ENCODE measurements at places on chromosomes 4 and X.
A peak's percentile ranks its signal among the peaks of the same experiment; 100 is the strongest.

GRCh38 chrX:115892787-115893671 lies 277.5 kb upstream of the AGTR2 start:
- DNase-seq = peak; percentile 80

DNA sequence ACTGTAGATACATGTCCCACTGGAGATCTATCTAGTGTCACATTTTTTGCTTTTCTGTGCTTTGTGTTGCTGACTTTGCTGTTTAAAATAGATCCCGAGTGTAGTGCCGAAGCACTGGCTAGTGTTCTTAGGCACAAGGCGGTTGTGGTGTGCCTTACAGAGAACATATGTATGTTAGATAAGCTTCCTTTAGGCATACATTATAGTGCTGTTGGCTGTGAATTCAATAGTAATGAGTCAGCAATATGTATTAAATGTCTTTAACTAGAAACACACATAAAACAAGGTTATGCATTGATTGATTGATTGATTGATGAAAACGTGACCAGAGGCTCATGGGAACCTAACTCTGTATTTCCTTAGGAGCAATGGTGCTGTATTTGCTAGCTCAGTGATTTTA lies 56.2 kb downstream of the COX7B2 start:
- DNase-seq = no peak

DNA sequence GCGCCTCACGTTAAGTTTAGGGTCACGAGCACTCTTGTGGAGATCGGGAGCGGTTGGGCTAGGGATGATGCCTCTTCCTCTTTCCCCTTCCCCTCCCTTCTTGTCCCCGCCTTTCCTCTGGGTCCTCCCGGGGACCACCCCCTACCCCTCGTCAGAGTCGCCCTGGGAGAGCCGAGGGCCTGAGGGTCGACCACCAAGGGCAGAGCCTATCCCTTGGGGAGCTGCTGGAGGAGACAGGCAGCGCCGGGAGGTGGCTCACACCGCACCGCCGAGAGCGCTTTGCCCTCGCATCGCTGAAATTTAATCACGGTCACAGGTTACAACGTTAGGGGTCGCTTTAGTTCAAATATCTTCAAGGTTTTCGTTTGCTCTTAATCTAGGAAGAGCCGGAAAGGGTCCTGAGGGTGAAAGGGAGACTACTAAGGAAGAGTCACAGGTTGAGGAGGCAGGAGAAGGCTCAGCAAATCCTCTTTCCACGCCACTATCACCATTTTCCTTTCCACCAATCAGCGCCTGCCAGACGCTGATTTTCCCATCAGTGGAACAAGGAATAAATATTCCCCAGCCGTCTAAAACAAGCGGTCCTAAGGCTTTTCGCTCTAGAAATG lies 528 bp upstream of the SNCA start:
- DNase-seq = peak; percentile 55

DNA sequence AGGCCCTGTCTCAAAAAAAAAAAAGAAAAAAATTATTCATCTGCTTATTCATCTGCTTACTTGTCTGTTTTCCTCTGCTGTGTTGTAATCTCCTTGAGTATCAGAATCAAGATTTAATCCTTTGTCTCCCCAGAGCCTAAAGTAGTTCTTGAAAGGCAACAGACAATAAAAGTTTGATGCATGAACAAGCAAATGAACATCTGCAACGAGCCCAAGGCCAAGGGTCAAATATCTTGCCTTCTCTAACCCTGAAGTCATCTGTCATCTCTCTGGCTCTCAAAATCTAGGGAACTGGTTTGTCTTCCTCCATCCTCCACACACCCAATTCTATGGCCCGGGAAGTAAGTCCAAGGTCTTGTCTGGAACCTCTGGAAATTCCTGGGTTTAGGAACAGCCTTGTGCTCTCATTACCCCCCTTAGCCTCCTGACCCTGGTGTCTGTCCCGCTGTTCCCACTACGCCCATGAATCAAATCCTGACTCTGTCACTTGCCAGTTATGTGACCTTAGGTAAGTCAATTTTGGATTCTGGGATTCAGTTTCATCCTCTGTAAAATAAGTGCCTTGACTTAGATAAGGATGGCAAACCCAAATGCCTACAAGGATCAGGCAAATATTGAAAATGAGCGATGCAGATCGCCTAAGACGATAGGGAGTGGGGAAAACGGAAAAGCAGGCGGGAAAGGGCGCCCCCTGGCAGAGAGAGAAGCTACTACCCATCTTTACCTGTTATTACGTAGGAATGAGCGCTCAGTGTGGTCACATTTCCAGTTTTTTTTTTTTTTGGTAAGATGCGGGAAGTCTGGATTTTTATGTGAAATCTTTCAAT lies 102.7 kb upstream of the DHX15 start:
- DNase-seq = peak; percentile 29

DNA sequence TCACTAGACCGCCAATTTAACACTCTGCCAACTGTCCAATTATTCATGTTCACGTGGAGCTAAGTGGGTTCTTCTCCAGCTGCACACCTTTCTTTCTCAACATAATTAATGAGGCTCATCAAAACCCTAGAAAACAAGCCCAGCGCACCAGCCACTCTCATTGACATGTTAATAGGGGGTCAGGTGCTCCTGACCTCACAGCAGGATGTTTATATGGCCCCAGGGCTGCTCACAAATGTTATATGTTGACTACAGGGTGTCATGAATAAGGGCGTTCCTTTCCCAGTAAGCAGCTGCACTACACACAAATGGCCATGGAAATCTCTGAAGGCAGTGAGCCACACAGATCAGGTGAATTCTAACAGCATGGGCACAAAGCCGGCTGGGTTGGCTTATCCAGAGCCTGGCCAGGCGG lies 209.8 kb downstream of the MGST2 start:
- no peak for DNase-seq

- peak; percentile 17 for DNase-seq
These were observed 34.4 kb downstream of the HPF1 start for GRCh38 chr4:169723207-169723965.

GRCh38 chrX:9367421-9367820 lies 97.4 kb upstream of the TBL1X start:
- no peak for DNase-seq

- DNase-seq = no peak
These were observed 108.3 kb upstream of the TAPT1 start for GRCh38 chr4:16334601-16335000.

- DNase-seq = peak; percentile 42
These were observed 54.5 kb downstream of the RAB40A start for GRCh38 chrX:103464774-103465117.

GRCh38 chr4:182680234-182680653 lies 236.9 kb downstream of the DCTD start:
- DNase-seq = peak; percentile 19

GRCh38 chrX:72003811-72004750 lies 93.4 kb downstream of the NHSL2 start:
- no peak for DNase-seq

- no peak for DNase-seq
These were observed 2706.8 kb downstream of the ARAP2 start for GRCh38 chr4:33537527-33537926.

GRCh38 chr4:100894339-100894870 lies 376.6 kb upstream of the EMCN start:
- DNase-seq = no peak

GRCh38 chrX:152403515-152403914 lies 47.6 kb downstream of the GABRA3 start:
- no peak for DNase-seq

GRCh38 chrX:68199062-68199848 lies 234.0 kb downstream of the OPHN1 start:
- no peak for DNase-seq

- no peak for DNase-seq
These were observed 12.7 kb downstream of the G3BP2 start for GRCh38 chr4:75660491-75660890.

DNA sequence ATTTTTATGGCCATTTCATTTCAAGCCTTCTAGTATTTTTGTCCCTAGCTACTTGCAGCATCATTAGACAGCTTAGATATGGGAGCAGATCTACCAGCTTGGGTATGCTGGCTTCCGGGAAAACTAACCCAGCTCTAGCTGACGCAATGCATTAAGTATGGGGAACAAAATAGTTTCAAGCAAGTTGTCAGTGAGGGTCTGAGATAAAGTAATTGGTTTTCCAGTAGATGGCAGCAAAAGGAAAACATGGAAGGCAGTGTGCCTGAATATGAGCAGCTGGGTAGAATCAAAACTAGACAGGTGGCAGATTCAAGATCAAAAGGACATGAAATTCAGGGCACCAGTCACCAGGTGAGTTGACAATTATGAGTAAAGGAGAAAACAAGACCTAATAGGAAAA lies 340.9 kb upstream of the CTSO start:
- DNase-seq = no peak

- no peak for DNase-seq
These were observed 499 bp upstream of the NFXL1 start for GRCh38 chr4:47914926-47915237.

- DNase-seq = no peak
These were observed 88.6 kb downstream of the SLC9A7 start for GRCh38 chrX:46670316-46670715.

DNA sequence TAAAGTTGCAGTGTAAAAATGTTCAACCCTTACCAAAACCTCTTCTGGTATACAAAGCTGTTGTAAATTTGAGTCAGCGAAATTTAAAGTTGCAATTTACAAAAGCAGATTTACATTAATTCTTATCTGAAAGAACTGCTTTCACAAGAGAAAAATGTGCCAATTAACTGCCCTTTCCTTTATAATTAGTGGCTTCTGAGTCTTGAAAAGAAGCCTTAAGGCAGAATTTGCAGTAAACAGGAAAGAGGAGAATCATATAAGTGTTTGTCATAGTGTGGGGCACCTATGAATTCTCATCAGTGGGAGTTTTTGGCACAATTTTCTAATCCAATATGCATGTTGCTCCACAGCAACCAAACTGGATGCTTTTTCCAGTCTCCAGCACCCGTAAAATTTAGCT lies 125.3 kb upstream of the GABRG1 start:
- DNase-seq = no peak

DNA sequence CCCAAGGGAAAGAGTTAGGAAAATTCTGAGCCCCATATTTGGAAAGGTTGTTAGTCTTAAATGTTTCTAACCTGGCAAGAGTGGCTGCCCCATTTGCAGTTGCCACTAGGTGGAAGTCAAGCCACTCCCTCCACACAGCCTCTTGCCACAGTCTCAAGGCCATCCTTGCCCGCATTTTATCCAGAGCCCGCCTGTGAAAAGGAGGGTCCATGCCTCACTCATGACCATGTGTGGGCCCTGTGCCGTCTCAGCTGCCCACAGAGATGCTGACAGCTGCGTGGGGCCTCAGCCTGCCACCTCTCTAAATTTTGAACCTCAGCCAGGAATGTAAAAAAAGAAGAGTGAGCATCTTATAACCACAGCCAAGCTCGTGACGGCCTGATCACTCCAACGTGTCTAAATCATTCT lies 201.5 kb upstream of the FAM241A start:
- DNase-seq = no peak

- DNase-seq = no peak
These were observed 39.4 kb downstream of the SAT1 start for GRCh38 chrX:23822397-23822796.

DNA sequence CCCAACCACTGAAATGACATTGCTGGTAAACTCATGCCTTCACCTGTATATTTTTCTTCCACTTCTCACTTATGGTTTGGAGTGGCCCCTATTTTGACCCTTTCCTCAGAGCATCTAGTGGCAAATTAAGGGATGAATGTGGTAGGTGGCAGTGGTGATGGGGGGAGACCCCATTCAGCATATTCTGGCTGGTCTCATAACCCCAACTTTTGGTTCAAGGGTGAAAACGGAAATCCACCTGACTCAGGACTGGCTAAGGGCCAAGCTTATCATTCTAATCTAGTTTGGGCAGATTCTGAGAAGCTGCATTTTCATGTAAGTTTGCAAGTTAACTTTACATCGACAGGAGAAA lies 47.0 kb upstream of the NSUN7 start:
- no peak for DNase-seq

GRCh38 chrX:134949271-134949670 lies 41.5 kb upstream of the SMIM10 start:
- no peak for DNase-seq

GRCh38 chr4:41346306-41347061 lies 89.8 kb downstream of the UCHL1 start:
- no peak for DNase-seq

GRCh38 chrX:54509400-54509799 lies 13.4 kb upstream of the FGD1 start:
- DNase-seq = no peak

DNA sequence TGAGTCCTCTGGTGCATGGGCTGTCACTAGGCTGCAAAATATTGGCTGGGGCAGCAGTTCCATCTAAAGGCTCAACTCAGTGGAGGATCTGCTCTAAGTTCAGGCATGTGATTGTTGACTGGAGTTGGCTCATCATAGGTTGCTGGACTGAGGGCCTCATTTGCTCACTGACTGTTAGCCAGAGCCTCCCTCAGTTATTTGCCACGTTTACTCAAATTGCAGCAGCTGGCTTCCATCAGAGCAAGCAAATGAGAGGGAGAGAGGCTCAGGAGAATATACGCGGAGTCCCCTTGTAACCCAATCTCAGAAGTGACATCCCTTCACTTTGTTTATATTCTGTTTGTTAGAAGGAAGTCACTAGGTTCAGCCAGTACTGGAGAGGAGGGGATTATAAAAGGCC lies 54.1 kb downstream of the BMP3 start:
- no peak for DNase-seq

- DNase-seq = no peak
These were observed 34.1 kb upstream of the RPS6KA3 start for GRCh38 chrX:20300822-20301221.

DNA sequence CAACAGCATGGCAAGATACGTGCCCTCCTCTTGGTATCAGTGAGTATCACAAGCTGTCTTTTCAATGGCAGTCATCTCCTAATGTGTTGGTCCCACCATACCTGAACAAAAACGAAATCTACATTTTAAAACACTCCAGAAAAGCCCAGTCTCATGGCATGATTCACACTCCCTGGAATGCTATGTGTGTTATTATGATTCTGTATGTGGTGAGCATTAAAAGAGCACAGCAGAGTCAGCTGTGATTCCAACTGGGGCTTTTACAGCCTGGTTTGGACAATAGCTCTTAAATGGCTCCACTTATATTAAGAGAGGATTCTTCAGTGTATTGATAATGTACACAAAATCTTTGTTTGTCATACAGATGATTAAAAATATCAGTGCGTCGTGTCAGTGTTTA lies 274.1 kb upstream of the GK2 start:
- DNase-seq = no peak

- DNase-seq = no peak
These were observed 29.0 kb downstream of the NKX3-2 start for GRCh38 chr4:13515268-13515667.

GRCh38 chr4:18113710-18114331 lies 92.3 kb upstream of the LCORL start:
- no peak for DNase-seq

Measured in head of caudate nucleus (tissue), 42 donors.